Activated T-helper 1 cell treated with Interleukin-2 at 50 U/mL for 16 hours (primary cell): ENCODE measurements at places on chromosomes 12 and 14.

DNA sequence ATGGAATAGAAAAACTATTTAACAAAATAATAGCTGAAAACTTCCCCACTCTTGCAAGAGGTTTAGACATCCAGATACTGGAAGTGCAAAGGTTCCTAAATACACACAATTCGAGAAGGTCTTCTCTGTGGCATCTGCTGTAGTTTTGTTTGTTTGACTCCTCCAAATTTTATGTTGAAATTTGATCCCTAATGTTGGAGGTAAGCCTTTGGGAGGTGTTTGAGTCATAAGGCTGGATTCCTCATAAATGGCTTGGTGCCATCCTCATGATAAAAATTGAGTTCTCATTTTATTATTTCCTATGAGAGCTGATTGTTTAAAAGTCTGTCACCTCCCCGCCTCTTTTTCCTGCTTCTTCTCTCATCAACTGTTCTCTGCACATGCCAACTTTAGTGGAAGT is 182.7 kb downstream of the MYRFL start:
- DNase-seq, result no peak

- DNase-seq, result no peak
Observed at GRCh38 chr14:19800282-19801117, 3.1 kb upstream of the OR4N2 start.

DNA sequence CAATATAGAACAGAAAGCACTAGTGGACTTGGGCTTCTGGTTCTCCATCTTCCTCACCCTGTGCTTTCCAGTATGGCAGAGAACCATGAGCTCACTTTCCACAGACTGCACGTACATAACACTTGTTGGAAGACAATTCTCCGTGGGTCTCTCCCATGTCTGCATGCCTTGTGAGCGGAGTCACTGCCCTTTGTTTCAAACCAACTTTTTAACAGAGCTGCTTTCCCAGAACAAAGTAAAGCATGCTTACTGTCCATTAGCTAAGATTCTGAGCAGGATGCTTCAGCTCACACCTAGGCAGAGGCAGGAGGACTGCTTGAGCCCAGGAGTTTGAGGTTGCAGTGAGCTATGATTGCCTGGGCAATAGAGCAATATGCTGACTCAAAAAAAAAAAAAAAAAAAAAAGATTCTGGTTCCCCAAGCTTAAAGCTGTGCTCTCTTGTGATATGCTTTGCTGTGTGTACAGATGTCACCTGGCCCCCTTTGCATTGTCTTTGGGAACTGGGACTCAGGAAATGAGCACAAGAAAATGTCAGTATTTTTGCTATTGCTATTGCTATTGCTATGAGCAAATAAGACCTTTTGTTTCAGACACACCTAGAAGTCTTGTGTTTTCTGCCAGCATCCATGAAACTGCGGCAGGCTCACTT is 54.6 kb upstream of the PTGR2 start:
- no peak for DNase-seq

DNA sequence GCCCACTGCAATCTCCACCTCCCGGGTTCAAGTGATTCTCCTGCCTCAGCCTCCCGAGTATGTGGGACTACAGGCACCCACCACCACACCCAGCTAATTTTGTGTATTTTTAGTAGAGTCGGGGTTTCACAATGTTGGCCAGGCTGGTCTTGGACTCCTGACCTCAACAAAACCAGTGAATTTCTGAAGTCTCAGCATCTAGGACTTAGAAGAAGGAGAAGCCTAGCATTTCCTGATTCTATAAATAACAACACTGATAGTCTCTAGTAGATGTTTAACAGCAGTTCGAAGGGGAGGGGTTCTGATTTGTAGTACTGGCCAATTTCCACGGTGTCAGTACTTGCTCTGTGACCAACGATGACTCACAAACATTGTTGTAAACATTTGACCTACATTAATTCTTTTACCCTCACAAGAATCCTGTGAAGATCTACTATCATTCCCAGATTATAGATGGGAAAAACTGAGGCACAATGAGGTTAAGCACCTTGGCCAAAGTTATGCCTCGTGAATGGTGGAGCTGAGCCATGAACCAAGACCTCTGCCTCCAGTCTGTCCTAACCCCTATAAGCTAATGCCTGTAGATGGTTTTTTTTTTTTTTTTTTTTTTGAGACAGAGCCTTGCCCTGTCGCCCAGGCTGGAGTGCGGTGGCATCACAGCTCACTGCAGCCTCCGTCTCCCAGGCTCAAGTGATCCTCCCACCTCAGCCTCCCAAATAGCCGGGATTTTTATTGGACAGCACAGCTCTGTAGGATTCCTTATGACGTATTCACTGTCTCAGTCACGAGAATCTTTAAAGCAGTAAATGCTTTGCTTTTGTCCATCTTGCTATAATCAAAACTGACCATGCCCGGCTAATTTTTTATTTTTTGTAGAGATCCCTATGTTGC is 5.2 kb downstream of the P2RX4 start:
- DNase-seq, result no peak

GRCh38 chr12:15956413-15957185 is 45.5 kb downstream of the DERA start:
- no peak for DNase-seq

- no peak for DNase-seq
Observed at GRCh38 chr14:46571970-46572369, 79.6 kb downstream of the RPL10L start.

- DNase-seq, result no peak
Observed at GRCh38 chr14:81164167-81164774, 56.5 kb downstream of the GTF2A1 start.

DNA sequence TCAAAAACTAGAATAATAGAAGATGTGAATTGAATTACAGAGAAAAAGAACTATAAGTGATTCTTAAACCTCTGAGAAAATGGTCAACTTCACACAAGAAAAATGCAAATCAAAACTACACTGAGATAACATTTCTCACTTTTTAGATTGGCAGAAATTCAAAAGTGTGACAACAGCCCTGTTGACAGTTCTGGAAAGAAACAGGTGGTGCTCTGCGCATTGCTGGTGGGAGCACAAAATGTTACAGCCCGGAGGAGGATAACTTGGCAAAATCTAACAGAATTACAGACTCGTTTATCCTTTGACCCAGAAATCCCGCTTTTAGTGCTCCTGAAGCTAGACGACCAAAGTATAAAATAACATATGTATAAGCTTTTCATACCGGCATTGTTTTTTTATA is 222.5 kb upstream of the CNTN1 start:
- no peak for DNase-seq

DNA sequence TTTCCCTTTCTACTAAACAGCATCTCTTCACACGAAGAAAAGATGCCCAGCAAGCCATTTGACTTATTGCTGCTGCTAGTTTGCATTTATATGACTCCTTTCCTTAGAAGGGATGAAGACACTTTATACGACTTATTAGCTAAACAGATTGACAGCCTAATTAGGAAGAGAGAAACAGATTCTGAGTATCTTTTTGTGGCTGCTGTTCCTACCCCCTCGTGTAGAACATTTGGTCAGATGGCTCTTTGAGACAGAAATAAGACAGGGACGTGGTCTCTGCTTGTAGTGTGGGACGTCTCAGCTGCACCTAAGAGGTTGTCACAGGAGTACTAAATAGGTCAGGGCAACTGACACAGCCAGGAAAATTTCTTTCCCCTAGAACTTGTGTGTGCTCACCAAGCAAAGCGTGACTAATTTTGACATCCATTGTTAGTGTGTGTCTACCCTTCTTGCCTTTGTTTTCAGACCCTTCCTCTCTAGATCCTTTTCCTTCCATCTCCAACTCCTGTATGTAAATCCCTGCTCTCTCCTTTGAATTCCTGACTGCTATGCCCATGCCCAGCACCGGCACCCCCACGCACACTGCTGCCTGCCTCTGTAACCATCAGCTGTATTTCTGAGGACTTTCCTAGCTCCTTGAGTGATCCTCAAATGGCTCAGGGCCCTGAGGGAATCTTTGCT is 83.2 kb downstream of the DAD1 start:
- no peak for DNase-seq

DNA sequence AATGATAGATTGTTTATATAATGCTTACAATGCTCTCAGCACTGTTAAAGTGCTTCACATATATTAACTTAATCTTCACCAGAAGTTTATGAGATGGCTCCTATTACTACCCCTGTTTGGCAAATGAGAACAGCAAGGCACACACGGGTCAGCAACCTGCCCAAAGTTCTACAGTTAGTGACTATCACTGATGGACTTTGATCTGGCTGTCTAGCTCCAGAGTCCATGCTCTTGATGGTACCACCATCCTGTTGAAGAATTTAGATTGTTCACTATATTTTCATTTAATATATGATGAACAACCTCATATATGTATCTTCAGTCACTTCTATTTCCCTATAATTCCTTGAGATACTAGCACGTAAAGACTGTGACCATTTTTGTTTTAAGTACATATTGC is 10.6 kb downstream of the GLIPR1 start:
- DNase-seq, result no peak

DNA sequence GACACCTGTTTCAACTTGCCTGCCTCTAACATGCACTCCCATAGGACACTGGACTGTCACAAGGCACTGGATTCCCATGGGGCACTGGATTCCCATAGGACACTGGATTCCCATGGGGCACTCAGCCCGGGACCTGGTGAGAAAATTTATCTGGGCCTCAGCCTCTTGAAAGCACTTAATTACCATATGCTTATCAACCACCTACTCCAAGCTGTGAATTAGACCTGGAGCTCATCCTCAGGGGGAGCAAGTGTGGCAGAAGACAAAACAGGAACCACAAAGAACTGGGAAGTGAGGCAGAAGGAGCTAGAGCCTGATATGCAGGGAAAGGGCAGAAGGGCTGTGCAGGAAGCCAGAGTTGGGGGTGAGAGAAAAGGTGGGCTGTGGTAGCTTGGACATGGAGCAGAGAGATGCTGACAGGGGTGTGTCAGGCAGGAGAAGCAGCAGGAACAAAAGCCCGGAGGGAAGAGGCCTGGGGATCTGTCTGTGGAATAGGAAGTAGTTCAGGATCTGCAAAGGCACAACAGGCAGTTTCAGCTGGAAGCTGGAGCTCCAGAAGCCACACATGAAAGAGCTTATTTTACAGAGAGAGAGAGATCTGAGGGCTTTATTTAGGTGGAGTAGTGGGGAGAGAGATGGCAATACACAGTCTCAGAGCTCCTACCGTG is 3.1 kb downstream of the KRT82 start:
- DNase-seq, result no peak
